Activated T-cell treated with anti-CD3 and anti-CD28 coated beads, Interleukin-2, amount 50 U/mL, for 72 hours (primary cell): ENCODE measurements at places on chromosomes 4 and X. TPM values are rescaled to one million over a fixed set of nuclear protein-coding genes. Genes with fewer than 3 reads are reported as not detected.

SGMS2 gene
- total RNA-seq, result 0.22 TPM

LINC00632 gene
- 1.4 TPM for total RNA-seq

NAP1L5 gene
- 5.0 TPM for total RNA-seq

NRK gene
- not detected for total RNA-seq

H2BW2 gene
- not detected for total RNA-seq

TDO2 gene
- not detected for total RNA-seq

PLP2 gene
- 266 TPM for total RNA-seq

GRCh38 chr4:152738827-152739226 is 40.7 kb downstream of the TIGD4 start:
- no peak overlapping the region for H3K27ac ChIP-seq
- H3K4me3 ChIP-seq, result no peak overlapping the region
- DNase-seq, result no peak

DNA sequence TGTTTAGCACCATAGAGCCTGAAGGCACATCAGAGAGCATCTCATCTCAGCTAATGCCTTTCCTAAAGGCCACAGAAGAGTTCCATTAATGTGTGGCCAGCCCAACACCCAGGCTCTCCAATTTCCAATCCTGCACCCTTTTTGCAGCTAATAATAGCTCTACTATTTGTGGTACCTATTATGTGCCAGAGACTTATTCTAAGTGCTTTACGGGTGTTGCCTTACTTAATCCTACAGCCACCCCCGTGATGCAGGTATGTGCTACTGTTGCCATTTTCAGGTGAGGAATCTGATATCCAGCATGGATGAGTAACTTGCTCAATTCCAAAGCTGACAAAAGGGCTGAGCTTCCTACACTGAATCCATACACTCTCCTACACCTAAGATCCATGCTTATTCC is 217.6 kb upstream of the GALNT7 start:
- H3K4me1 ChIP-seq, result no peaks in the 10 kb centered on the region
- no peaks in the 10 kb centered on the region for H3K36me3 ChIP-seq
- no peak for DNase-seq
- peaks cover 14% of the 10 kb centered on the region for H3K27me3 ChIP-seq
- H3K27ac ChIP-seq, result no peak overlapping the region

GRCh38 chrX:96098471-96098870 is 586.2 kb upstream of the DIAPH2 start:
- DNase-seq, result no peak
- no peaks in the 10 kb centered on the region for H3K36me3 ChIP-seq
- no peak overlapping the region for H3K27ac ChIP-seq
- H3K4me3 ChIP-seq, result no peak overlapping the region

DNA sequence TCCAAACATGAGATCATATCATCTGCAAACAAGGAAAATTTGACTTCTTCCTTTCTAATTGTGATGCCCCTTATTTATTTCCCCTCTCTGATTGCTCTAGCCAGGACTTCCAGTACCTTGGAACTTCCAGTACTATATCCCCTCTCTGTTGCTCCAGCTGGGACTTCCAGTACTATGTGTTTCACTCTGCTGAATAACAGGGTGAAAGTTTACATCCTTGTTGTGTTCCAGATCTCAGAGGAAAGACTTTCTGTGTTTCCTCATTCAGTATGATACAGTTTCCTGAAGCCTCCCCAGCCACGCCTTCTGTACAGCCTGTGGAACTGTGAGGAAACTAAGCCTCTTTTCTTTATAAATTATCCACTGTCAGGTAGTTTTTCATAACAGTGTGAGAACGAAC is 381.3 kb upstream of the FAM47C start:
- no peak overlapping the region for H3K27ac ChIP-seq
- H3K4me3 ChIP-seq, result no peak overlapping the region
- H3K36me3 ChIP-seq, result no peaks in the 10 kb centered on the region
- DNase-seq, result no peak

- H3K27ac ChIP-seq, result no peak overlapping the region
- no peaks in the 10 kb centered on the region for H3K4me1 ChIP-seq
- H3K4me3 ChIP-seq, result no peak overlapping the region
- H3K36me3 ChIP-seq, result peaks cover 2% of the 10 kb centered on the region
- DNase-seq, result no peak
Observed at GRCh38 chr4:75302648-75303047, 211.6 kb downstream of the RCHY1 start.

- DNase-seq, result no peak
- H3K27me3 ChIP-seq, result peaks cover 6% of the 10 kb centered on the region
- H3K27ac ChIP-seq, result no peak overlapping the region
- H3K4me3 ChIP-seq, result peak overlapping the region; percentile 31
Observed at GRCh38 chr4:184384056-184384809, 90.1 kb downstream of the IRF2 start.

- no peak overlapping the region for H3K4me3 ChIP-seq
- H3K4me1 ChIP-seq, result no peaks in the 10 kb centered on the region
- no peak overlapping the region for H3K27ac ChIP-seq
- DNase-seq, result no peak
Observed at GRCh38 chr4:41189076-41189475, 25.3 kb downstream of the APBB2 start.

DNA sequence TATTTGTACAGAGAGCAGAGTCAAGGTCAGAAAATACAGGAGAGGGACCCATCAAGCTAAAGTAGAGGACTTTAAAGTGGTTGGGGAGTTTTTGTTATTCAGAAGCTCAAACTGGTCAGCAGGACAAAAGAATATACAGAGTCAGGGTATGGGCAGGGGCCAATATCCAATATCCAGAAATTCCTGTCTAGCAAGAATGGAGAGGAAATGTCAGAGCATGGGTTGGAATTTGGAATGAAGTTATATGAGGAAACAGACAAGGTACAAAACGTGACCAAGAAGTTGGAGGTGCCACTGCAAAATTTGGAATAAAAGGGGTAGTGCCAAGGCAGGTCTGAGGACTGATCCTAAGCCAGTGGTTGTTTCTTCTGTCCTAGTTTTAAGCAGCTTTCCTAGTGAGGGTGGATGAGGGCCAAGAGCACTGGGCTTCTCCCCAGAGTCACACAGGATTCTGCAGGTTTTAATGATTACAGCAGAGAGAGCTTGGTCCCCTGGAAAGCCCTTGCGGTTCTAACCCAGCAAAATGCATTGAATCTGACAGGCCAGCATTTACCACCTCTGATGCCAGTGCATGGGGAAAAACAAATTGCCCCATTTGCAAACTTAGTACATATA is 304.7 kb upstream of the FTHL17 start:
- H3K36me3 ChIP-seq, result no peaks in the 10 kb centered on the region
- no peak overlapping the region for H3K27ac ChIP-seq
- no peaks in the 10 kb centered on the region for H3K4me1 ChIP-seq
- no peak overlapping the region for H3K4me3 ChIP-seq
- H3K27me3 ChIP-seq, result peaks cover 11% of the 10 kb centered on the region

DNA sequence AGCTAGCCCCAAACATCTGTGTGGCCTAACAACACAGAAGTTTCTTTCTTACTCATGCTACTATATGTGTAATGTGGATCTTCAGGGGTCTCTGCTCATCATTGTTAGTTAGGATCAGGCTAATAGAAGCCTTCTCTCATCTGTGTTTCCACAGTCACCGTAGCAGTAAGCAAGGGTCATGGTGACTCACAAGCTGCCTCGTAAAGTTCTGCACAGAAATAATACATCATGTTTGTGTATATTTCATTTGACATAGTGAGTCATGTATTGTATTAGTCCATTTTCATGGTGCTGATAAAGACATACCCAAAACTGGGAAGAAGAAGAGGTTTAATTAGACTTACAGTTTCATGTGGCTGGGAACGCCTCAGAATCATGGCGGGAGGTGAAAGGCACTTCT is 38.7 kb downstream of the SLC4A4 start:
- H3K27ac ChIP-seq, result no peak overlapping the region
- no peaks in the 10 kb centered on the region for H3K4me1 ChIP-seq
- DNase-seq, result no peak
- H3K36me3 ChIP-seq, result no peaks in the 10 kb centered on the region
- no peaks in the 10 kb centered on the region for H3K27me3 ChIP-seq
- no peak overlapping the region for H3K4me3 ChIP-seq

GRCh38 chr4:1598206-1599025 is 85.7 kb downstream of the FAM53A start:
- no peak overlapping the region for H3K27ac ChIP-seq
- H3K36me3 ChIP-seq, result no peaks in the 10 kb centered on the region
- no peaks in the 10 kb centered on the region for H3K27me3 ChIP-seq
- DNase-seq, result no peak

DNA sequence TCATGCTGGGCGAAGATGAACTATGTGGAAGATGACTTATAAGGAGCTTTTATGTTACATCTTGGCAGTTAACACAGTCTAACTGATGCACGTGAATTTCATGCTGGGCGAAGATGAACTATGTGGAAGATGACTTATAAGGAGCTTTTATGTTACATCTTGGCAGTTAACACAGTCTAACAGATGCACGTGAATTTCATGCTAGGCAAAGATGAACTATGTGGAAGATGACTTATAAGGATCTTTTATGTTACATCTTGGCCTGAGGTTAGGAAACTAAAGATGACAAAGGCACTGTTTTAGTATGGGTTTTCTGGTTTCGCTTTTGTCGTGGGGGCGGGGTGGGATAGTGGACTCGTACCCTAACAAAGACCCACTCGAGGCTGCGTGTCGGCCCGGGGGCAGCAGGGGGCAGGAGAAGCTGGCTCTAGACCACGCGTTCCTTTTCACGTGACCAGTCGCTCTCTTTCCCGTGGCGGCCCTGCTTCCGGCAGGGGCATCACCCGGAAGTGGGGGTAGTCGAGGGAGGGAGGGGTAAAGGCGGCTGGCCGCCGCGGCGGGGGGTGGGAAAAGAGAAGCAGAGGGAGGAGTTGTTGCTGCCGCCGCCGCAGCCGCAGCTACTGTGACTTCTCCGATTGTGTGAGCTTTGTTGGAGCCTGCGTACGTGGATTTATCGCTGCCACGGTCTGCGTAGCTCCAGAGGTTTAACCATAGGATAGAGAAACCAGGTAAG is at the start of gene ATP7A:
Gene ATP7A (plus strand): TSS at position 586 of the 733 bp plus-strand sequence. CDS start 60,949 bp downstream, outside the sequence.
- H3K4me1 ChIP-seq, result peaks cover 20% of the 10 kb centered on the region
- H3K4me3 ChIP-seq, result peak within 1 kb of the TSS; percentile 98
- no peaks in the 10 kb centered on the region for H3K27me3 ChIP-seq
- peak within 1 kb of the TSS; percentile 99 for H3K27ac ChIP-seq
- DNase-seq, result peak; percentile 91
- H3K36me3 ChIP-seq, result peaks cover 3% of the 10 kb centered on the region

DNA sequence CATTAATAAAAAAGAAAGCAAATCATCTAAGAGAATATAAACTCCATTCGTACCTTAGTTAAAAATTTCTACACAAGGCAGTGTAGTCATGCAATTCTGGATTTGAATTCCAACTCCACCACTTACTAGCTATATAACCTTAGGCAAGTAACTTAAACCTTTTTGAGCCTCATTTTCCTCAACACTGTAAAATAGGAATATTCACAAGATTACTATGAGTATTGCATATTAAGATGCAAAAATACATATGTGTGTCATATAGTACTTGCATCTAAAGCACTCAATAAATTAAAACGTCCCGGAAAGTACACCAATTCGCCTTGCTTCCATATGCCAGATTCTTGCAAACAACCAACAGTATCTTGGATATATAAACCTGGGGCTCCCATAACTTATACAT is 42.0 kb downstream of the HNRNPD start:
- H3K27me3 ChIP-seq, result no peaks in the 10 kb centered on the region
- H3K36me3 ChIP-seq, result peaks cover 1% of the 10 kb centered on the region
- DNase-seq, result no peak
- no peak overlapping the region for H3K27ac ChIP-seq
- H3K4me3 ChIP-seq, result no peak overlapping the region
- no peaks in the 10 kb centered on the region for H3K4me1 ChIP-seq
